ENCODE measurements at places on chromosomes 1 and 21. TPM values are rescaled to one million over a fixed set of nuclear protein-coding genes. Genes with fewer than 3 reads are reported as not detected.

- no peak for DNase-seq
Measured at GRCh38 chr21:44955798-44956175, 16.0 kb downstream of the SLX9 start.

- DNase-seq, result peak; percentile 88
Measured at GRCh38 chr1:234969581-234970400, 158.8 kb downstream of the TOMM20 start.

GRCh38 chr1:207487636-207488035, 8.3 kb upstream of the CR1 start:
- no peak for DNase-seq

DNA sequence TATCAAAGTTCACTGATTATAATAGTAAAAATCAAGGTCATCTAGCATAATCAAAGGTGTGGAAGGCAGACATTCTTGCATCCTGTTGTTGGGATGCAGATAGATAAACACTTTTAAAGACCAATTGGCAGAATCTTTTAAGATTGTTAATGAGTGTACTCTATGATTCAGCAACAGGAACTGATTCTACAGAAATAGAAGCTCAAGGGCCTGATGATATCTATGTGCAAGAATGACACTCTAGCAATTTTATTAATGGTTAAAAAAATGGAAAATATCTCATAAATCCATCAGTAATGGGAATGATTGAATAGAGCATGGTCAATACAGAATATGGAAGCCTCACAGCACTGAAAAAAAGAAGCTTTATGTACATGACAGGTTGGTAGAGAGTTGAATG, 2.2 kb upstream of the ATP1A4 start:
- no peak for DNase-seq

DNA sequence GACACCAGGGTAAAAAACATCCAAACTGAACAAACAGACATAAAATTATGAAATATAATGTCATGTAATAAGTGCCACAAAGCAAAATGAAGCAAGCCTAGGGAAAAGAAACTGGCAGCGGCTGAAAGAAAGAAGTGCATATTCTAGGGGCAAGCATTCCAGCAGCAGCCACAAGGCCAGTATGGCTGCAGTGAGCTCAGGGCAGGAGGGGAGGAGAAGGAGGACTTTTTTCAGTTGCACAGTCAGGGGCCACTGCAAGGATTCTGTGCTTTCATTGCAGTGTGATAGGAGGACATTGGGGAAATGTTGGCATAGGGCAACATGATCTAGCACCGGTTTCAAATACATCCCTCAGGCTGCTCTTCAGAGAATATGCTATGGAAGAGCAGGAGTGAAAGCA, 263.8 kb downstream of the NEGR1 start:
- no peak for DNase-seq

Gene COA7
- total RNA-seq, result 19.0 TPM

DNA sequence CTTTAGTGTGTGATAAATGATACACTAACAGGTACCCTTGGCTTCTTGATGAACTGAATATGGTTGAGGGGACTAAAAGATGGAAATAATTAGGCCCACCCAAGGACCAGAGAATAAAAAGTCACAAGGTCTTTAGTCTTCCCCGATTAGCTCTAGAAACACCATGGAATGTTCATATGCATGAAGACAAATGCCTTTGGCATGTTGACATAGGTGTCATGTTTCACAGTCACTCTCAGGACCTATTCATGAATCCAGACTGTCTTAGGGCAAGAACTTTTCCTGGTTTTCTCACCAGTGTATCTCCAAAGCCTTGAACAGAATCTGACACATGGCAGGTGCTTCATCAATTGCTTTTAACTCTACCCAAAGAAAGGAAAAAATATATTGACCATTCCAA, 412.8 kb downstream of the AJAP1 start:
- DNase-seq, result no peak
